Ascending aorta (tissue), 2 donors: ENCODE measurements at places on chromosomes 11 and 22.

GRCh38 chr11:61024938-61025820 is 53.7 kb downstream of the CD6 start:
- DNase-seq: no peak

DNA sequence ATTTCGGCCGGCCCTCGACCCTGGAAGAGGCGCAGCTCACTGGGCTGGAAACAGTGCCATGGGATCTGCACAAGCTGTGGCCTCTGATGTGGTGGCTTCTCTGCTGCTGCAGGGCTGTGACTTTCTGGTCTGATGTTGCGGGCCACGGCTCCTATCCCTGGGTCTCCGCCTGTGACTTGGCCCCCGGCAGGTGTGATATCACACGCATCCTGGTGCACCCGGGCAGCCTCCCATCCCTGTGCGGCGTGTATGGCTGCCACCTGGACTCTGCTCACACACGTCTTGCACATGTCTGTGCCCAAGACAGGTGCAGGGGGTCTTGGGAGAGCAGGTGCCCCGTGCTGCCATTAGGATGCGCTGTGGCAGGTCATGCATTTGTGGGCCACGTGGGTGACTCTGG is 31.1 kb downstream of the GRAMD4 start:
- DNase-seq: no peak

GRCh38 chr11:109326781-109327180 is 95.2 kb upstream of the C11orf87 start:
- no peak for DNase-seq

- DNase-seq: no peak
Measured at GRCh38 chr11:61750631-61751273, 1.7 kb upstream of the MYRF start.

DNA sequence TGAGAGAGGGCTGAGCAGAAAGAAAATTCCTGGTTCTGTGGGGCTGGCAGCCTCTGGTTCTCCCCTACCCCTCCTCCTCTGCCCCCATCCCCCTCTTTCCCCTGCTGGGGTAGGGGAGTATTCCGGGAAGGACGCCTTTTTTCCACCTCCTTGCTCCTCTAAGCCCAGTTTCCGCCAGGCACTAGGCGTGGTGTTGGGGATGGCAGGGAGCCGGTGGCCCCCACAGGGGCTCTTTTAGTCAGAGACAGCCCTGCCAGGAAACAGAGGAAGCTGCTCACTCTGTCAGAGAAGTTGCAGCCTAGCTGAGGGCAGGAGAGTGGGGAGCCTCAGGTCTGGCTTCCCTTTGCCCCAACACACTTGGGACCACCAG is 15.6 kb upstream of the ARHGEF17 start:
- no peak for DNase-seq

DNA sequence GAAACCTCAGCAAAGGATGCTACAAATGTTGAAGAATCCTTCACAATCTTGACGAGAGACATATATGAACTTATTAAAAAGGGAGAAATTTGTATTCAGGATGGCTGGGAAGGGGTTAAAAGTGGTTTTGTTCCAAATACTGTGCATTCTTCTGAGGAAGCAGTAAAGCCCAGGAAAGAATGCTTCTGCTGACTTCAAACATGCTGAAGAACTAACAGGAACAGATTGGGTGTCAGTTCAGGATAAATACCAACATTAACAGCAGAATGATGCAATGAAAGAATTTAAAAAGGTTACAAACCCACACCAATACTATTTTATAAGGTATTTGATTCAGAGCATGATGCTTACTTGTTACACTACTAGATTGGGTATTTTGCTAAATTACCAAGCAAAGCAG is 33.9 kb downstream of the RAB39A start:
- DNase-seq: no peak
